ENCODE measurements at places on chromosomes 16 and 17.

- DNase-seq: no peak
Measured at GRCh38 chr16:58021661-58022551, 3.6 kb upstream of the MMP15 start.

GRCh38 chr17:81710514-81711308 is 1.4 kb upstream of the SLC25A10 start:
- no peak for DNase-seq

GRCh38 chr16:8575399-8575798 is 14.9 kb downstream of the TMEM114 start:
- DNase-seq: no peak

DNA sequence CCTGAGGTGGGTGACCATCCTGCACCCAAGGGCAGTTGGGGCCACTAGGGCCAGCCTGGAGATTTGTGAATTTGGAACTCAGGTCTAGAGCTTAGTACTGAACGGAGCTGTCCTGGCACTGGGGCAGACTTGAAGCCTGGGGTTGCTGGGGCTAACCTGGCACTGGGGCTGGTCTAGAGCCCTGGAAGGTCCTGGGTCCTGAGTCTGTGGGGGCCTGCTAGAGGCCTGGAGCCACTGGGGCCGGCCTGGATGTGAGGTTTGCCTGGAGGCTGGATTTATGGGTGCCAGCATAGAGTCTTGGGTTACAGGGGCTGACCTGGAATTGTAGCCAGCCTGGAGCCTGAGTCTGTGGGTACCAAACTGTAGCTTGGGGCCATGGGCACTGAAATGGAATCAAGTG is 1216.9 kb downstream of the CDH11 start:
- DNase-seq: no peak

Data from DMS 273 treated with DMSO at 0.1 percent for 48 hours (cell line).